ENCODE measurements at places on chromosomes 4 and X.

DNA sequence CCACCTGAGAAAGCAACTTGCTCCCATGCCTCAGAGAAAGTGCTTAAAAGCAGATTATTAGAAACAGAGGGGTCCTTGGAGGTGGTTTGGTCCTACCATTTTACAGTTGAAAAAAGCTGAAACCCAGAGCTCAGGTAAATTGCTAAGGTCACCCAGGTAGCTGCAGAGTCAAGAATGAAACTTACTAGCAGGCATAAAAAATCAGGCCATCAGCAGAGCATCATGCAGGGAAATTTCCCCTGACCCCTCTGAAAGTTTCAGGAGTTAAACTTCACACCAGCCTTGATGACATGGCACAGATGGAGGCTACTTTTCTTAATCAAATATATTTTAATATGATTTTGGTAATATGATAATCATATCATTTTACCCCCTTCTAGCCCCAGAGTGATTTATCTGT lies 70.3 kb downstream of the IRF2 start:
- H3K4me1 ChIP-seq: peaks cover 7% of the 10 kb centered on the region
- H3K36me3 ChIP-seq: no peaks in the 10 kb centered on the region
- H3K4me3 ChIP-seq: no peak overlapping the region
- DNase-seq: no peak

- no peak overlapping the region for H3K4me3 ChIP-seq
- no peak for DNase-seq
- no peak overlapping the region for H3K27ac ChIP-seq
Measured at GRCh38 chr4:17664755-17665154, 50.3 kb downstream of the MED28 start.

DNA sequence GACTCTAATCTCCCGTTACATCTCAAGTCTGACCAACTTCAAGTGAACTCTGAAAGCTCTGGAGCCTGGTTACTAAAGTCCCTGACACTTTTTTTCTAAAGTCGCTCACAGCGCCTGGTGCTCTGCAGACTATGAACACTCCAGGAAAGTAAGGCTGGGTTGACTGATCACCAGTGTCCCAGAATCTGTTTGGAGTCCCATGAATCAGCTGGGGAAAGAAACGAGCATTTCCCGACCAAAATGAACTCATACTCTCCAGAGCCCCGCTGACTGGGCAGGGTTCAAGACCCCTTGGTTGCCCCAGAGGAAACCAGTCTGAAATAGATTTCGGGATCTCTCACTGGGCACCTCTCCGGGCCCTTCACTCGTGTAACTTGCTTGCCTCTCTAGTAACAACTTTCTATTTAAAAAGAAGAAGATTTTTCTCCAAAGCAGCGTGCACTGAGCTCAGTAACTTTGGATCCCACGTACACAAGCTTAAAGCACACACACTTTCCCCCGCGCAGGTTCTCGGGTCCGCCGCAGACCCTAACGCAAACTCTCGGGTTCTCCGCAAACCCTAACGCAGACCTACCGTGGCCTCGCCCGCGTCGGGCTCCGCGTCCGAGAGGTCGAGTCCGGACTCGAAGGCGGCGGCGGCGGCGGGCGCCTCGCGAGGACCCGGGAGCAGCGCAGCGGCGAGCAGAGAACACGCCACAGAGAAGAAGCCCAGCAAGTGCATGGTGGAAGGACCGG lies 964 bp downstream of the VEGFC start:
- peaks cover 22% of the 10 kb centered on the region for H3K27me3 ChIP-seq
- no peaks in the 10 kb centered on the region for H3K36me3 ChIP-seq
- H3K4me1 ChIP-seq: no peaks in the 10 kb centered on the region
- peak overlapping the region; percentile 83 for H3K4me3 ChIP-seq

- H3K27me3 ChIP-seq: no peaks in the 10 kb centered on the region
- DNase-seq: peak; percentile 77
- peak within 1 kb of the TSS; percentile 77 for H3K4me3 ChIP-seq
- peak within 1 kb of the TSS; percentile 99 for H3K27ac ChIP-seq
Measured at GRCh38 chrX:130110379-130111219, at the start of gene ELF4. TSS of gene ELF4 (minus strand) at chrX:130110497. CDS start at chrX:130081330, 29,167 bp downstream.

DNA sequence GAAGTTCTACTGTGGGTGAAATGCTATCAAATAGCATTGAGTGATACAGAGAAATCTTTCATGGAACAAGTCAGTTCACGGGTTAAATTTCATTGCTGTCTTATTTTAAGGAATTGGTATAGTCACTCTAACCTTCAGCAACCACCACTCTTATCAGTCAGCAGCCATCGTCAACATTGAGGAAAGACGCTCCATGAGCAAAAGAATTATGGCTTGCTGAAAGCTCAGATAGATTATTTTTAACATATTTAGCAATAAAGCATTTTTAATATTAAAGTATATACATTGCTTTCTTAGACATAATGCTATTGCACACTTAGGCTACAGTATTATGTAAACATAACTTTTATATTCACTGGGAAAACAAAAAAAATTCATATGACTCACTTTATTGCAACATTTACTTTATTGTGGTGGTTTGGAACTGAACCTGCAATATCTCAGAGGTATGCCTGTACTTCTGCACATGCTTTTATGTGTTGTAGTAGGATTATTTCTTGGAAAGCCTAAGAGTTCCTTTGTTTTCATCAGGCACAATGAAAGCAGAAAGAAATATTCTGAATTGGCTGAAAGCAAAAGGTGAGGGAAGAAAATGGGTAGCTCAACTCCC lies 586.7 kb downstream of the GBA3 start:
- H3K36me3 ChIP-seq: no peaks in the 10 kb centered on the region
- H3K27me3 ChIP-seq: no peaks in the 10 kb centered on the region
- H3K27ac ChIP-seq: no peak overlapping the region
- H3K4me3 ChIP-seq: no peak overlapping the region
- DNase-seq: no peak

DNA sequence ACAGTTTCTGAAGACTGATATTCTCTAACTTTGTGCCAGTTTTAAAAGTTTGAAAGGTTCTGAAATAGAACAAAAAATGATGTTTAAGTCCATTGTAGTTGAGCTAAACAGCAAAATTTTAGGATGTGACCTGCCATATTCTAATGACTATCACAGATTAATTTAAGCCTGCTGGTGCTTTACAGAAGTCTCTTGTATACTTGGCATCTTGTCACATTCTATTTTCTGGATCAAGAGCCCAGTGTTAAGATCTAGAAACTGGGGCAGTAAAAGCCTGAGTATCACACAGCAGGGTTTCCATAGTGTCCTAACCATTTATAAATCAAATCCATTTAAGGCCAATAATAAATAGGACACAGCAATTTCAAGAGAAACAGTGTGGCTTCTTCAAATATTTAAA lies 12.4 kb downstream of the FSTL5 start:
- no peak overlapping the region for H3K27ac ChIP-seq
- H3K27me3 ChIP-seq: no peaks in the 10 kb centered on the region
- DNase-seq: no peak
- no peaks in the 10 kb centered on the region for H3K4me1 ChIP-seq
- H3K4me3 ChIP-seq: no peak overlapping the region

DNA sequence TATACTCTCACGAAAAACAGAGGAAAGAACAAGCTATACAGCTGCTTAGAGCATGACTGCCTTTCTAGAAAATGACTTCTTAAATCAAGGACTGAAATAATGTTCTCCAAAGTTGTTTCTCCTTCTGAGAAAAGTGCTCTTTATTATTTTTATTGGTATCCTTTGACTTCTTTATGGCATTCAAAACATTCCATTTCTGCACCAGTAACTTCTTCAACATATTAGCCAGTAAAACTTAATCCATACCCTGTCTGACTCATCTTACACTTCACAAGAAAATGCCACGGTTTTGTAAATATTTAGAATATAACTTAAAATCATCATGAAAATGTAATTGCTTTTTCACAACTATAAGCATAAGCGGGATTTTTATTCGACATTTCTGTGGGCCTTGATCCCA lies 180.4 kb downstream of the NR3C2 start:
- no peak overlapping the region for H3K4me3 ChIP-seq
- H3K27ac ChIP-seq: no peak overlapping the region
- no peaks in the 10 kb centered on the region for H3K36me3 ChIP-seq

DNA sequence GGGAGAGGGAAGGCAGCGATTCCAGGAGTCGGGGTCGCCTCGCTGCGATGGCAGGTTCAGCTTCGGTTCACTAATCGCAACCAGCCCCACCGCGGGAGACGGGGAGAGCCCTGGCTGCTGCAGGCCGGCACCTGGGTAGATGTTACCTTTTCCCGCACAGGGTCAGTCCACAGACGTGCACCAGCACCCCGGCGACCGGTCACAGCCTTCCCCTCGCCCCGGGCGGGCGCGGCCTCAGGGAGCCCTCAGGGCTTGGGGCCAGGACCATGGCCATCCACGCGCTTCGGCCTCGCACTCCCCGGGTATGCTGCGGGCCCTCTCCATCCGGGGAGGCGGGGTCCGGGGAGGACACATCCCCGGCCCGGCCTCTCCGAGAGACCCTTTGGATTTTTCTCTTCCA lies 26.1 kb upstream of the EXOC1L start:
- no peaks in the 10 kb centered on the region for H3K36me3 ChIP-seq
- no peaks in the 10 kb centered on the region for H3K27me3 ChIP-seq
- H3K27ac ChIP-seq: no peak overlapping the region
- DNase-seq: no peak
- no peaks in the 10 kb centered on the region for H3K4me1 ChIP-seq
- no peak overlapping the region for H3K4me3 ChIP-seq

DNA sequence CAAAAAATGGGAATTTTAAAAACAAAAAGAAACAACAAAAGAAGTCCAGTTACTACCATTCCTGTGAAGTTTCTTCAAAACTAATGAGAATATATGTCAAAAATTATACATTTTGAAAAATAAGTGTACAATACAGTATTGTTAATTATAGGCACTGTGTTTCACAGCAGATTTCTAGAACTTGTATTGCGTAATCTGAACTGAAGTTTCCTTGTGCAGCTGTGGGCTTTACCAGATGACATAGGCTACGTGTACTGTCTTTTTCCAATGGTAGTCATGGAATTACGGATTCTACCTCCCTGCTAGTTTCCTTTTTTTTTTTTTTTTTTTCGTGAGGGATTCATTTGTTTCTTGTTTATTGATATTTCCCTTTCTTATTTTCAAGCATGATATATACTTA lies 113.8 kb upstream of the GABRA2 start:
- no peak for DNase-seq
- no peak overlapping the region for H3K27ac ChIP-seq
- no peaks in the 10 kb centered on the region for H3K36me3 ChIP-seq
- H3K4me1 ChIP-seq: no peaks in the 10 kb centered on the region
- H3K27me3 ChIP-seq: no peaks in the 10 kb centered on the region

- no peaks in the 10 kb centered on the region for H3K36me3 ChIP-seq
- peak; percentile 46 for DNase-seq
- H3K4me1 ChIP-seq: peaks cover 8% of the 10 kb centered on the region
- no peak overlapping the region for H3K4me3 ChIP-seq
Measured at GRCh38 chrX:72003811-72004750, 93.4 kb downstream of the NHSL2 start.

- no peak overlapping the region for H3K27ac ChIP-seq
- no peak for DNase-seq
- H3K27me3 ChIP-seq: no peaks in the 10 kb centered on the region
Measured at GRCh38 chr4:143437937-143438336, 75.6 kb upstream of the SMARCA5 start.

- no peaks in the 10 kb centered on the region for H3K36me3 ChIP-seq
- no peak overlapping the region for H3K27ac ChIP-seq
- H3K27me3 ChIP-seq: no peaks in the 10 kb centered on the region
- H3K4me1 ChIP-seq: no peaks in the 10 kb centered on the region
- no peak overlapping the region for H3K4me3 ChIP-seq
Measured at GRCh38 chr4:62618042-62618441, 1417.9 kb downstream of the ADGRL3 start.

DNA sequence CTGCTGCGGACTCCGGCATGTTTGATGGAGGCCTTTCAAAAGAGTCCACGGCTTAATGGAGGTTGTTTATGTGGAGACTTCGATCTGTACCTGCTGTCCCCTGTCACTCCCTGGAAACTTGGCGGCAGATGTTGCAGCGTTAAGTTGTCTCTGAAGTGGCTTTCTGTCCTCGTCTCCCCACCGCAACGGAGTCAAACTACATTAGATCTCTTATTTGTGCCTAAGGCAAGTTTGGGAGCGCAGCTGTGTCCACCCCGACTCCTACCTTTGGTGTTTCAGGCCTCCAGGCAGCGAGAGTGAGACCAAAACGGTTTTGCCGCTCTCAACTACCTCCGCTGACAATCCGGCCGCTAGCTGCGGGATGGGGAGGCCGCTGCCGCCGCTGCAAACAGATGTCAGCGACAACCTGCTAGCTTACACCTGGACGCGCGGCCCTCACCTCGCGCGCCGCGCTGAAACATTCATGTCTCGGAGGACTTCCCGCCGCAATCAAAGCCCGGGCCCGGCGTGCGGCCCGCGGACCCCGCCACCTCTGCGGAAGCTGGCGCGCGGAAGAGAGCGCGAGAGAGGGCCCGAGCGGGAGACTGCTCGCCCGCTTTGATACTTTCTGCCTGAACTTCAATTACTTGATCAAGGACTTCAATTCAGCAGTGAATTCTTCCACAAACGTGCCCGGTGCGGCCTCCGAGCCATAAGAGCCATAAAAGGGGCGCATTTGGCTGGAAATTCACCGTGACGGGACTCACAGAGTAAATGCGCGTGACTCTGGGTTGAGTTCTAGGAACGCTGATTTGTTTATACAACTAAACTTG lies 108.4 kb downstream of the ANTXR2 start:
- H3K27ac ChIP-seq: peak overlapping the region; percentile 25
- no peaks in the 10 kb centered on the region for H3K4me1 ChIP-seq
- DNase-seq: peak; percentile 36
- no peak overlapping the region for H3K4me3 ChIP-seq

GRCh38 chr4:80173401-80173800 lies 23.9 kb upstream of the PRDM8 start:
- H3K4me1 ChIP-seq: no peaks in the 10 kb centered on the region
- H3K4me3 ChIP-seq: no peak overlapping the region
- DNase-seq: no peak
- no peak overlapping the region for H3K27ac ChIP-seq
- no peaks in the 10 kb centered on the region for H3K36me3 ChIP-seq

DNA sequence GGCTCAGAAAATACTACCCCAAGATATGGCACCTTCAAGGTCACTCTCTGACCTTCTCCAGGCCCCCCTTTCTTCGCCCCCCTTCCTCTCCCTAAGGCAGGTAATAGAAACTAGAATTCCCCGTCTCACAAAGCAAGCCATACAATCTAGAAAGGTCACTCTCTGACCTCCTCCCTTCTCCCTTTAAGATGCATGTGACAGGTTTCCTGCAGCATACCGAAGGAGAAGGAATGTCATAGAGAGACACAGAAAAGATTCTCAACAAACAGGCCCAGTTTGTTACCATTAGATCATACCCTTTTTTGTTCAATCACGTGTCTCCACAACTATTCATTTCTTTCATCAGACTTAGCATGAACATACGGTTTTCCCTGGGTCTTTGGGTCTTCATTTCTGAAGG lies 51.2 kb upstream of the RBMXL3 start:
- H3K27ac ChIP-seq: no peak overlapping the region
- no peaks in the 10 kb centered on the region for H3K4me1 ChIP-seq
- H3K4me3 ChIP-seq: no peak overlapping the region
- H3K27me3 ChIP-seq: no peaks in the 10 kb centered on the region
- no peaks in the 10 kb centered on the region for H3K36me3 ChIP-seq

- H3K36me3 ChIP-seq: no peaks in the 10 kb centered on the region
- no peak overlapping the region for H3K4me3 ChIP-seq
- no peak for DNase-seq
- no peak overlapping the region for H3K27ac ChIP-seq
Measured at GRCh38 chrX:130878350-130879341, 24.4 kb downstream of the ENOX2 start.

GRCh38 chr4:21869978-21870745 lies 78.4 kb downstream of the KCNIP4 start:
- no peaks in the 10 kb centered on the region for H3K4me1 ChIP-seq
- no peak overlapping the region for H3K4me3 ChIP-seq
- H3K27ac ChIP-seq: no peak overlapping the region
- H3K36me3 ChIP-seq: no peaks in the 10 kb centered on the region

GRCh38 chr4:114472269-114473032 lies 126.2 kb upstream of the UGT8 start:
- no peaks in the 10 kb centered on the region for H3K27me3 ChIP-seq
- no peaks in the 10 kb centered on the region for H3K4me1 ChIP-seq
- no peak overlapping the region for H3K27ac ChIP-seq
- no peak overlapping the region for H3K4me3 ChIP-seq
- no peaks in the 10 kb centered on the region for H3K36me3 ChIP-seq

All from hepatocyte (in vitro differentiated cells).